ENCODE measurements at places on chromosomes 6 and 20. TPM values are rescaled to one million over a fixed set of nuclear protein-coding genes. Genes with fewer than 3 reads are reported as not detected.

The JAG1 gene
- 30.7 TPM for total RNA-seq

The RSPH4A gene
- total RNA-seq, result not detected

DNA sequence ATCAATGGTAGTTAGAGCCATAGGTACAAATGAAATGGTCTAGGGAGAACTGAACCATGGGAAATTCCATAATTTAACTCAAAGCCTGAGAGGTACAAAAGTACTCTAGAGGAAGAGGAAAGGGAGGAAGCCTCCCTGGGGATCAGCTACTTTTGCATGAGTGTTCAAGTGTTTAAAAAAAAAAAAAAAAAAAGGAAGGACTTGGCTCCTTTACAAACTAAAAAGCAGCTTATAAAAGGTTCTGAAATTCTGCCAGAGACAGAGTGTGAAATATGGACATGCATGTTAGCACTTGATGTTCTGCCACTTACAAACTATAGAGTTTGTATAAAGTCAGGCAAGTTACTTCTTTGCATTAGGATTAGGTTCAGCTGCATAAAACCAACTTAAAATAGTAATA, 290.0 kb downstream of the TBC1D7 start:
- H3K27ac ChIP-seq, result no peak overlapping the region
- no peak overlapping the region for H3K4me3 ChIP-seq
- H3K36me3 ChIP-seq, result no peaks in the 10 kb centered on the region
- no peaks in the 10 kb centered on the region for H3K27me3 ChIP-seq

DNA sequence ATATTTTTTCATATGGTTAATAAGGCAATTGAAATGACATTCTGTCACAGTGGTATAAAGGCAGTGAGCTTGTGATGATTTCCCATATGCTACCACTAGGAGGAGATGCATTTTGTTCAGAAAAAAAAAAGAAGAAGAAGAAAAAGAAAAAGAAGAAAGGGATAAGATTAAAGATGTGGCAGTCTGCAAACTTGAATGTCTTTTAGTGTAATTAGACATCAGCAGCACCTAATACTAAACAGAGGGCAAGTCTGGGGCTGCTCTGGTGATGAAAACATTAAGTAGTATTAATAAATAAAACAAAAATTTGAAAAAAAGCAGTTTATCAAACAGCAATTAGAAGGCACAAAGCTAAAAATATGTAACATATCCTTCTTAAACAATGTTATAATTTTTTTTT, 95.4 kb upstream of the DEFB112 start:
- no peak overlapping the region for H3K4me3 ChIP-seq
- no peaks in the 10 kb centered on the region for H3K4me1 ChIP-seq
- H3K36me3 ChIP-seq, result no peaks in the 10 kb centered on the region
- no peak for DNase-seq
- no peak overlapping the region for H3K27ac ChIP-seq
- H3K27me3 ChIP-seq, result no peaks in the 10 kb centered on the region

- H3K27me3 ChIP-seq, result no peaks in the 10 kb centered on the region
- no peaks in the 10 kb centered on the region for H3K36me3 ChIP-seq
- H3K4me3 ChIP-seq, result no peak overlapping the region
- DNase-seq, result no peak
These were observed 12.8 kb upstream of the SASH1 start for GRCh38 chr6:148329596-148330381.

The TTLL9 gene
- total RNA-seq, result 0.17 TPM

GRCh38 chr20:40016392-40016791, 672.6 kb downstream of the MAFB start:
- H3K36me3 ChIP-seq, result no peaks in the 10 kb centered on the region
- DNase-seq, result no peak
- H3K27ac ChIP-seq, result no peak overlapping the region
- no peaks in the 10 kb centered on the region for H3K4me1 ChIP-seq

DNA sequence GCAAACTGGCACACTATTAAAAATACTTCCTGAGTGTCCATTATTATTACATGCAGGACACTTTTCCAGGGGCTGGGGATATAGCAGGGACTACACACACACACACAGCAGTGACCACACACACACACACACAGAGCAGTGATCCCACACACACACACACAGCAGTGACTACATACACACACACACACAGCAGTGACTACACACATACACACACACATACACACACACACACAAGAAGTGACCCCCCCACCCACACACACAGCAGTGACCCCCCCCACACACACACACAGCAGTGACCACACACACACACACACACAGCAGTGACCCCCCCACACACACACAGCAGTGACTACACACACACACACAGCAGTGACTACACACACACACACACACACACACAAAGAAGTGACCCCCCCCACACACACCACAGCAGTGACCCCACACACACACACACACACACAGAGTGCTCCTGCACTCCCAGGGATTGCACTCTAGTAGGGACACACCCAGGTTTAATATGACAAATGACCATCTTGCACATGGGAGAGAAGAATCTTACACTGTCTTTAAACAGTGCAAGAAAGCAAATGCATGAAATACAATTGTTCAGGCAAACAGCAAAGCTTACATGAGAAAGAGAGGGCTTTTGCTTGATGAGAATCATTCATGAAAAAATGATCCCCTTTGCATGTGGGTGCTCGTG, 115.5 kb downstream of the IRF4 start:
- no peak overlapping the region for H3K27ac ChIP-seq
- no peak for DNase-seq
- H3K27me3 ChIP-seq, result no peaks in the 10 kb centered on the region
- no peaks in the 10 kb centered on the region for H3K4me1 ChIP-seq
- no peaks in the 10 kb centered on the region for H3K36me3 ChIP-seq
- no peak overlapping the region for H3K4me3 ChIP-seq

GRCh38 chr6:131159578-131159977, 24.3 kb downstream of the AKAP7 start:
- no peak overlapping the region for H3K4me3 ChIP-seq
- H3K27me3 ChIP-seq, result no peaks in the 10 kb centered on the region
- no peaks in the 10 kb centered on the region for H3K4me1 ChIP-seq
- H3K36me3 ChIP-seq, result no peaks in the 10 kb centered on the region

The RHAG gene
- total RNA-seq, result 1.4 TPM

DNA sequence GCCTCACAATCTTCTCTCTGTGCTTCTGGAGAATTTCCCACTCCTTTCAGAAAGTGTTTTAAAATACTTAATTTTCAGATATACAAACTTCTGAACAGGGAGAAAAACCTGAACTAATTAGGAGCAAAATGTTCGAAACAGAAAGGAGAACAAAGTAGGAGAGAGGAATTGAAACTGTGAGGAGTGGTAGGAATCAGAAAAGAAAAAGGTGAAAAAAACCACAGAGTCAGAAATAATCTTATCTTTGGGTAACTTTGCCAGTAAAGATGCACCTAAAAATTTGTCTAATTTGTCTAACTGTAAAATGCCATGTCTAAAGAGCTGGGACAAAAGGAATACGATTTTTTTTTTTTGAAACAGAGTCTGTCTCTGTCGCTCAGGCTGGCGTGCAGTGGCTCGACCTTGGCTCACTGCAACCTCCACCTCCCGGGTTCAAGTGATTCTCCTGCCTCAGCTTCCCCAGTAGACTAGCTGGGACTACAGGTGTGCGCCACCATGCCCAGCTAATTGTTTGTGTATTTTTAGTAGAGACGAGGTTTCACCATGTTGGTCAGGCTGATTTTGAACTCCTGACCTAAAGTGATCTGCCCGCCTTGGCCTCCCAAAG, 4.7 kb upstream of the RIPOR2 start:
- no peaks in the 10 kb centered on the region for H3K36me3 ChIP-seq
- no peak overlapping the region for H3K4me3 ChIP-seq
- no peak for DNase-seq
- H3K4me1 ChIP-seq, result no peaks in the 10 kb centered on the region

- DNase-seq, result no peak
- no peaks in the 10 kb centered on the region for H3K27me3 ChIP-seq
- H3K36me3 ChIP-seq, result no peaks in the 10 kb centered on the region
- H3K4me3 ChIP-seq, result peak overlapping the region; percentile 66
These were observed 3.0 kb upstream of the TMEM14C start for GRCh38 chr6:10719964-10720264.

GRCh38 chr6:84691978-84692623, 72.3 kb downstream of the TBX18 start:
- H3K27me3 ChIP-seq, result no peaks in the 10 kb centered on the region
- peaks cover 15% of the 10 kb centered on the region for H3K4me1 ChIP-seq
- H3K4me3 ChIP-seq, result no peak overlapping the region

DNA sequence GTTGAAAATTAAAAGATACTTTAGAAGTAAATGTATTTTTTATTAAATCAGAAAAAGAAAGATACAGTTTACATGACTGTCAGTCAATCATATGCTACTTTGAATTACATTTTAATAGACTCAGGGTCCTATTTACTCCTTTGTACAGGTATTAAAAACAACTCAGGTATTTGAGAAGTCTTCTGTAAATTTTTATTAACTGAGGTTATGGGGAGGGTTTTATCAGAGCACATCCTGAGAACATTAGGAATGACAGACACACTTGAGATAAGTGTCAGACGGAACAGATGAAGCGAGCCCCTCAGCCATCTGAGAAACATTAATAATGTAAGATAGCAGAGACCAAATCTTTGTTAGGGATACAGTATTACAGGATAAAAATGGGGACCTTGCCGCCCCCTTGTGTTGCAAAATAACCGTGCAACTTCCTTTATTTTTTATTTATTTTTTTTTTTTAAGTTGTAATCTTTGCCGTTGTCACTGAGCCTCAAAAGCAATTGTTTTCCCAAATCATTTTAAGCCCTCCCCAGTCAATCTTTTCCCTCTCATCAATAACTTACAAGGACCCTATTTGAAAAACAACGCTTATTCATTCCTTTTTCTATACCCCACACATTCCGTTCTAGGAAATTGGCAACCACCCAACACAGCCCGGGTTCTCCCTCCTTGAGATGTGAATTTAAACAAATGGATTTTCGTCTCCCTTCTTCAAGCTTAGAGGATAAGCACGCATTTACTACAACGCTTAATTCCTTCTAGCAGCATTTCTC, 126.7 kb downstream of the BCAS1 start:
- no peak overlapping the region for H3K27ac ChIP-seq
- no peaks in the 10 kb centered on the region for H3K36me3 ChIP-seq
- no peaks in the 10 kb centered on the region for H3K27me3 ChIP-seq
- peak; percentile 77 for DNase-seq

- no peak for DNase-seq
- H3K27me3 ChIP-seq, result no peaks in the 10 kb centered on the region
- peaks cover 24% of the 10 kb centered on the region for H3K36me3 ChIP-seq
- peak overlapping the region; percentile 16 for H3K27ac ChIP-seq
- H3K4me3 ChIP-seq, result no peak overlapping the region
- H3K4me1 ChIP-seq, result peaks cover 22% of the 10 kb centered on the region
These were observed 2.8 kb downstream of the DBNDD2 start for GRCh38 chr20:45410887-45411286.

DNA sequence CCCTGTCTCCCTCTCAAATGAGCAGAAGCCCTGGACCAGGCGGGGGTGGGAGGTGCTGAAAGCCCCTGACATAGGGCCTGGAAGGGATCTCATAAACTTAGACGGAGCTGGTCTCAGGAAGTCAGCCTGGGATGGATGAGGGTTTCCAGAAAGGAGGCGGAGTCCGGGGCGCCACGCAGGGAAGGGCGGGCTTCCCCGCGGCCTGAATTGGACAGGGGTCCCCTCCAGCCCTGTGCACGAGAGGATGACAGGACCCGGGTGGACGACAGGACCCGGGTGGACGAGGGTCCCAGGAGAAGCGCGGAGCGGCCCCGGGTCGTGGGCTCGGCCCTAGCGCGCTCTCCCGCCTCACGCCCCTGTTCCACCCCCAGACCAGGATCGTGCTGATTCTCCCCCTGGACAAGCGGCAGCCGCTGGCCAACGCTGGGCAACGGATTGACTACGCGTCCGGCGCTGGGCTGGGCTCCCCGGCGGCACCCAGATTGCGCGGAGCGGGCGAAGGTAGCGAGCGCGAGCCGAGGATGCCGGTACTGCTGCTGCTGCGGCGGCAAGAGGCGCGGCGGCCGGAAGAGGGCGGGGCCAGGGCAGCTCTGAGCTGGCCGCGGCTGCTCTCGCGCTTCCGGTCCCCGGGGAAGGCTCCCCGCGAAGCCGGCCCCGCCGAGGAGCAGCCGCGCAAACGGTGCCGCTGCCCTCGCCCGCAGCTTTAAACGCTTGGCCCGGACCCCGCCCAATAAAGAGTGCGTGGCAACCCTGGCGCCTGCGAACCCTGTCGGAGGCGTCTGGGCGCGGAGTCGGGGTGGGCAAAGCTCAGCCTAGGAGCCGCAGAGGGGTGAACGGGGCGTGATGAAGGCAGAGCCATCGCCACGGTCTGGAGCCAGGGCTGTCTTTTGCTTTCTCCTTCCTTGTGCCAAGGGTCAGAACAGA, 1.3 kb downstream of the C20orf144 start:
- no peak for DNase-seq
- H3K27ac ChIP-seq, result peak overlapping the region; percentile 92
- H3K4me1 ChIP-seq, result peaks cover 52% of the 10 kb centered on the region
- H3K27me3 ChIP-seq, result no peaks in the 10 kb centered on the region
- peak overlapping the region; percentile 94 for H3K4me3 ChIP-seq

DNA sequence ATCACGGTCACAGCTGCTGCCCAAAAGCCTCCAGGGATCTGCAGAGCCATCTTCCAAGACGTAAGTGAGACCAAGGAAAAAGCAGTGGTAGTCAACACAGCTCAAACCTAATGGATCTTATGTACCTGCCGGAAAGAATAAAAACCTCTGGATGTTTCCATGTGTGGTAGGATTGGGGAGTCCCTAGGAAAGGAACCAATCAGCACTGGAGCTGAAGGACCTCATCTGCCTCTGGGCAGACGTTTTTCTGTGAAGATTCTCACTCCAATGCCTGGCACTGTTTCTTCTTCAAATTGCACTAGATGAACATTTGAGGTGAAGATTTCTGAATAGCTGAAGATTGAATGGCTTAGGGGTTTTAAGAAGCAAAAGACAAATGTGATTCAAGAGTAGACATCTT, at the start of gene HLA-DQB2:
Gene HLA-DQB2, minus strand, starts transcription at position 112 of the 400 bp plus-strand sequence. Its CDS starts 62 bp downstream, at position 50.
- H3K4me1 ChIP-seq, result no peaks in the 10 kb centered on the region
- H3K27me3 ChIP-seq, result peaks cover 51% of the 10 kb centered on the region
- no peak within 1 kb of the TSS for H3K27ac ChIP-seq
- H3K36me3 ChIP-seq, result no peaks in the 10 kb centered on the region
- no peak for DNase-seq
- no peak within 1 kb of the TSS for H3K4me3 ChIP-seq

DNA sequence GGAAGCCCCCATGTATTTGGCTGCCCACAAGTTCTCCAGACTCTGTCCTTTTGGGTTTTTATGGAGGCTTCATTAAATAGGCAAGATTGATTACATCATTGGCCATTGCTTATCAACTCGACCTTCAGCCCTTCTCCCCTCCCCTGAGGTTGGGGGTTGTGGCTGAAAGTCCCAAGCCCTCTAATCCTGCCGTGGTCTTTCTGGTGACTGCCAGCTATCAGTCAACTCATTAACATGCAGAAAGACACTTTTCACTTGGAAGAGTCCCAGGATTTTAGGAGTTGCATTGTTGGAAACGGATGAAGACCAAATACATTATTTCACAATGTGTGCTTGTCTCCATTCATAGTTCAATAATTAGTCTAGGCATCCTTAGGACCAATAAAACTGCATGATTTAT, 9.5 kb downstream of the CDC5L start:
- H3K36me3 ChIP-seq, result peaks cover 48% of the 10 kb centered on the region
- no peak overlapping the region for H3K4me3 ChIP-seq
- no peak overlapping the region for H3K27ac ChIP-seq
- H3K4me1 ChIP-seq, result peaks cover 40% of the 10 kb centered on the region
- DNase-seq, result no peak

- DNase-seq, result no peak
- no peak overlapping the region for H3K27ac ChIP-seq
- no peaks in the 10 kb centered on the region for H3K27me3 ChIP-seq
- H3K36me3 ChIP-seq, result no peaks in the 10 kb centered on the region
- no peaks in the 10 kb centered on the region for H3K4me1 ChIP-seq
These were observed 294.7 kb downstream of the ZNF217 start for GRCh38 chr20:53298911-53299310.
